Neuronal stem cell (in vitro differentiated cells): ENCODE measurements at places on chromosomes 13 and 19.

- DNase-seq, result no peak
Observed at GRCh38 chr13:34657716-34658115, 284.4 kb upstream of the NBEA start.

- DNase-seq, result no peak
Observed at GRCh38 chr19:7196763-7197118, 97.5 kb downstream of the INSR start.

DNA sequence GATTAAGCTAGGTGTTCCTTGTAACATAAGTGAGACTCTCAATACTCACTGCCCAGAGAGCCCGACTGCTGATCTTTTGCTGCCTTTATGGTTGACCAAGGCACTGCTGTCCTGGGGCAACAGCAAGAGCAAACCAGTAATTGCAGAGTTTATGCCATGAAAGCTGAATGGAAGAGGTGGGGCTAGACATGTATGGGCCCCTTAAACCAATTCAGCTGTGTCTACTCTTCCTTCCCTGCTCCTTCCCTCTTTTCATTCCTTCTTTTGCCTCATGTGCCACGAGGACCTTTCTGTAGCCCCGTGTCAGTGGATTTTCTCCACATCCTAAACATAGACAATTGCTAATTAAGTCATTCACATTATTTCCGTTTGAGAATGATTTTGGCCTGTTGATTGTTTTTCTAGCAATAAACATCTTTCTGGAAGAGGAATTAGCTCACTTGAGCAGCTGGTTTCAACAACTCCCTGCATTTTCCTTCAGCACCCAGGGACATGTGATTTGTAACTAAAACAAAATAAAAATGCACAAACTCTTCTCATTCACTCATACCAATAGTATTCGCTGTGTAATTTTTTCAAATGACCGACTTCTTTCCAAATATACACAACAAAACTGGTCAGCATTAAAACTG, 40.5 kb downstream of the RAP2A start:
- no peak for DNase-seq

- DNase-seq, result peak; percentile 56
Observed at GRCh38 chr13:110412132-110412914, 105.2 kb downstream of the COL4A2 start.

DNA sequence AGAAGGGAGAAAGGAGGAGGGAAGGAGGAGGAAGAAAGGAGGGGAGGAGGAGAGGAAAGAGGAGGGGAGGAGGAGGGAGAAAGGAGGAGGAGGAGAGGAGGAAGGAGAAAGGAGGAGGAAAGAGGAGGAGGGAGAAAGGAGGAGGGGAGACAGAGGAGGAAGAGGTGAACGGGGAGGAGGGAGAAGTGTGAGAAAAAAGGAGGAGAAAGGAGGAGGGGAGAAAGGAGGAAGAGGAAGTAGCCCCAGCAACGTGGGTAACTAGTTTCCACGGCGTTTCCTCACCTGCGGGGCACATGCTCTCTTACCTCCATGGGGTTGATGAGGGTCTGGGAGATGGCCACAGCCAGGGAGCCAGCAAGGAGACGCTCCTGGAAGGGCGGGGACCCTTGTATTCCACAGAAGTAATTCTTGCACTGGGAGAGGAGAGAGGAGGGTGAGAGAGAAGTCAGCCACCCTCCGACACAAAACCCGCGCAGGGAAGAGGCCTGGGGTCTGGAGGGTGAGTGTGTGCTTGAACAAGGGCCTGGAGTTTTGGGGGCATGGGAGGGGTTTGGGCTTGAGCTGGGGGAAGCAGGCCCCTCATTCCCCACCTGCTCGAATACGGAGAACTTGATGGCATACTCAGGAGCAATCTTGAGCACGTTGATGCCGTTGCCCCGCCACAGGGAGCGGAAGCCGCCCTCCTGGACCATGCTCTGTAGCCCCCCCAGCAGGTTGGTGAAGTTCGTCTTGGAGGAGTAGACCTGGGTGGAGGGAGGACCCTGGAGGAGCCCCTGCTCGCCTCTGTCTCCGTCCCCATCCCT, 3.9 kb downstream of the SLC25A41 start:
- no peak for DNase-seq

- no peak for DNase-seq
Observed at GRCh38 chr19:5041913-5042187, 72.9 kb downstream of the KDM4B start.

GRCh38 chr13:77056382-77056781, 29.4 kb upstream of the FBXL3 start:
- DNase-seq, result no peak

GRCh38 chr19:58575183-58576041, 2.3 kb upstream of the MZF1 start:
- DNase-seq, result peak; percentile 91

- DNase-seq, result peak; percentile 80
Observed at GRCh38 chr19:2273356-2274184, 8.4 kb downstream of the PEAK3 start.

GRCh38 chr13:23618341-23618740, 48.1 kb downstream of the TNFRSF19 start:
- DNase-seq, result no peak

DNA sequence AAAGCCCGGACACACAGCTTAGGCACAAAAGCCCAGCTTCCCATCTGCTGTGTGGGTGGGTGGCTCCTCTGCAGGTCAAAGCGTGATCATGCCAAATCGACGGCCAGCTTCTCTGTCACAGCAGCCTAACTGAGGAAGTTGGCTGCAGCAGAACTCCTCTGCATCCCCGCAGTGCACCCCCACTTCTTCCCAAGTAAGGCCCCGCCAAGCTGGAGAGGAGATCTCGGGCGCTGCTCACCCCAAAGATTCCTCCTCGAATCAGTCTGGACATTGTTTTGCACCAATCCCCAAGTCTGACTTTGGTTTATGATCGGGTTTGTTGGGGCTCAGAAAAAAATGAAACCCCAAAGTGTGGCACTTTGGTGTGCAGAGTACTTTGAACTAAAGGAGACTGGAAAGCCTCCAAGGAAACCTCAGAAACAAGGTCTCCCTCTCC, 19.7 kb upstream of the CPB2 start:
- no peak for DNase-seq

GRCh38 chr13:20609145-20609544, 42.2 kb downstream of the IFT88 start:
- DNase-seq, result no peak
